ENCODE measurements at places on chromosomes 2 and 18.

DNA sequence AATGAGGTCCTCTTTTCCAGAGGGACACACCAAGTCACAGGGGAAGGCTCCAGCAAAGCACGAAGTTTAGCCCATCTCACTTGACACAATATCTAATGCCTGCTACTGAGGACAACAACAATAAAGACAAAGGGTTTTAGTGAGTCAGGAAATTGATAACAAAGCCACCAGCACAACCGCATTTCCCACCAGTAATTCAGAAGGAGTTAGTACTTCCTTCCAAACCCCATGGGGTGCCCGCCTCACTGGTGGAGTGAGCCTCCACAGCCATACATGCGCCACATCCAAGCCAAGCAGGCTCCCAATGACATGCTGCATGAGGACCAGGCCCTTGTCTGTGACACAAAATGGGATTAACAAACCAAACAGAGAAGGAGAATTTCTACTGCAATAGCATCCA lies 40.1 kb downstream of the MRPL35 start:
- DNase-seq, result no peak

DNA sequence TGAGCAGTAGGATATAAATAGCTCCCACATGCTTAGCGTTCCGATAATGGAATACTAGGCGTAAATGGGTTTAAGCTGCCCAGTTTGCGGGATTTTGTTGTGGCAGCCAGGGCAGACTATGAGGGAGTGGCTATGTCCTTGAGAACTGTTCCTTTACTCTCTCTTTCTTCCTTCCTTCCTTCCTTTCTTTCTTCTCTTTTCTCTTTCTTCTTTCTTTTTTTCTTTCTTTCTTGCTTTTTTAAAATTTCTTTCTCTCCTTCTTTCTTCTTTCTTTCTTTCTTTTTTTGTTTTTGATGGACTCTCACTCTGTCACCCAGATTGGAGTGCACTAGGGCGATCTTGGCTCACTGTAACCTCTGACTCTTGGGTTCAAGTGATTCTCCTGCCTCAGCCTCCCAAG lies 9.1 kb upstream of the PRELID3A start:
- DNase-seq, result no peak

DNA sequence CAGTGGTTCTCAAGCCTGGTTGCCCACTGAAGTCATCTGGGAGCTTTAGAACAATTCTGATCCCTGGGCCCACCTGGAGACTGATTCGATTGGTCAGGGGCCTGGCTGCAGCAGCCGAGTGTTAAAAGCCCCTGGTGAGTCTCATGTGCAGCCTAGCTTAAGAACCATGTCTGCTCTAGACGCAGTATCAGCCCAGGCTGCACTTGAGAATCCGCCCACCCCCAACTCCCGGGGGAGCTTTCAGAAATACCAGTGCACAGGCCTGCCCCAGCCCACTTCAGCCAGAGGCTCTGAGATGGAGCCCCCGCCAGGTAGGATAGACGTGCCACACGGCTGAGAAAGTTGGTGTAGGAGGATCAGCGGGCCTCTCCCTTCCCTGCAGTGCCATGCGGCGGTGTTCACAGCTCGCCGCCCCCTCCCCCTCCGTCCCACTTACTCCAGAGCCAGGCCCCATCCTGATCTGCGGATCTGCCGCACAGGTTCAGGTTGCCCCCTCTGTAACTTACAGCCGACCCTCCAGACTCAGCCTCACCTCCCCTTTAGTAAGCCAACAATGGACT lies 209.0 kb upstream of the RAB12 start:
- DNase-seq, result no peak

DNA sequence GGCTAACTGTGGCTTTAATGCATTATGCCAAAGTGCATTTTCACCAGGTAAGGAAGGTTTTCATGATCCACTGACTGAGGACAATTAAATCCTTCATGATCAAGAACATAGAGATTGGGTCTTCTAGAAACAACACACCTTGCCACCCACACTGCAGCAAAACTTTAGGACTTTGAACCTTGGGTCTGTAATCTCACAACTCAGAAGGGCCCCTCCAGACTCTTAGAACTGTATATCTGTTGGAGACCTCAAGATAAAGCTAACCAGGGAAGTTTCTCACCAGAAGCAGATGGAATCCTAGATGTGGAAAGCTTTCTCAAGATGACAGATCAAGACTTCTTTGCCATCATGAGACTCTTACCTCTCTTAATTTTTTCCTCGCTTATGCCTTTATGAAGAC lies 42.5 kb upstream of the MAT2A start:
- DNase-seq, result no peak

GRCh38 chr18:79915161-79916127 lies 36.0 kb downstream of the SLC66A2 start:
- DNase-seq, result no peak

- no peak for DNase-seq
Observed at GRCh38 chr2:130319536-130319935, 23.2 kb upstream of the IMP4 start.

DNA sequence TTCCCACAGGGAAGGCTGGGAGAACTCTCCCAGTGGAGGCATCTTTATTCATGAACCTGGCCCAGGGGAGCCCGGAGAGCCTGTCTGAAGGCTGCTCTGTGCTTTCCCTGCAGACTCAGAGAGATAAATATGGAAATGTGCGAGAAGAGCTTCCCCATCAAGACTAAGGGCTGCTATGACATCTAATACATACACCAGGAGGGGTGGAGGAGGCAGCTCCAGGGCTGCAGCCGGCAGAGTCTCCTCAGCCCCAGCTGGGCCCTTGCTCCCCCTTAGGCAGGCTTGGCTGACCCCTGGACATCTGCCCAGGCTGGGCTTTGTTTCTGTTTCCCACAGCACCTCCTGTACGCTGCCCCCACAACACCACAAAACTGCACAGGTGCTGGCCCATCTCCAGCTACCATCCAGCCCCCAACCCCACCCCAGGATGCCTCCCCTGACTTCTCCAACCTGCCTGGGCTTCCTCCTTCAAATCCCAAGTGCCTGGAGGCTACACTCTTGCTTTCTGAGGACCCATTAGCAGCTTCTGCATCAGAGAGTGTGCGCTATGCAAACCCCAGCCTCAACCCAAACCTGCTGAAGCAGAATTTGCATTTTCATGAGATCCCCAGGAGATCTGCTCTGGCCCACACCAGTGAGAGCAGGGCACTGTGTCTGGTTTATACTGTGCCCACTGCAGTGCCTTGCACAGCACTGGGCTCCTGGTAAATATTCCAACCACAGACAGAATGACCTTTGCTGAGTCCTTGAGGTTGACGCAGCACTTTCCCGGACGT lies 96.8 kb downstream of the VSNL1 start:
- DNase-seq, result no peak

- no peak for DNase-seq
Observed at GRCh38 chr2:142849820-142850219, 27.6 kb upstream of the KYNU start.

DNA sequence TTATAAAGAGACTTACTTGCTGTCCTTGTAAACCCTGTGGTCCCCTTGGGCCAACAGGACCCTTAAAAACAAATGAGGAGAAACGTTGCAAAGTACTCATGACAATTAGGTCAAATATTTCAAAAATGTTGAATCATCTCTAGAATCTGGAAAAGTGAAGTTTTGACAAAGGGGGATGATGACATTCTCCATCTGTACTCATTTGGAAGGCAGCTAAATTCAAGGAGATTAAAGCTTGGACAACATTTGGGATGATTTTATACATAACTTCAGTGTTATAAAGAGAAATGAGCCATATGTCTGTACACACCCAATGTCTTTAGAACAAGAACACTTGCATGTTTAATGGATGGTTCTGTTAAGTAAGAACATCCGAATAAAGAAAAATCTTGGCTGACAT lies 92.9 kb downstream of the COL5A2 start:
- no peak for DNase-seq

DNA sequence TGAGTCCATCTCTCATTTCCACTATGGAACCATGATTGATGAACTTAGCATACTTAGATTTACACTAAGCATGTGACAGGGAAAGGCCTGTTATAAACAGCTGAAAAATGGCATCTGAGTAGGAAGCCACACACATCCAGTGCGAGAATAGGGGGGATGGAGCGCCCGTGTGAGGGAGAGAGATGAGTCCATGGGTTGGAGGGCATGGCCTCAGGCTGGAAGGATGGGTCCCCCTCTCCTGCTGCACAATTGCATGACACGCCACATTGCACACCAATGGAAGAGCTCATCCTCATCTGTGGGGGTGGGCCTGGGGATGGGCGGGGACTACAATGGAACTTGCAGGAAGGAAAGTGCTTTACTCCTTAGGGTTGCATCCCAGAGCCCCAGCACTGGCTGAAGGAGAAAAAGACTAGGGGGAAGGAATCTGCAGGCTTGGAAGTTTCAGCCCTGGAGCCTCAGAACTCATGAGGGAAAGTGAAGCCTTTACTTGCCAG lies 46.4 kb upstream of the CXCR4 start:
- DNase-seq, result no peak

DNA sequence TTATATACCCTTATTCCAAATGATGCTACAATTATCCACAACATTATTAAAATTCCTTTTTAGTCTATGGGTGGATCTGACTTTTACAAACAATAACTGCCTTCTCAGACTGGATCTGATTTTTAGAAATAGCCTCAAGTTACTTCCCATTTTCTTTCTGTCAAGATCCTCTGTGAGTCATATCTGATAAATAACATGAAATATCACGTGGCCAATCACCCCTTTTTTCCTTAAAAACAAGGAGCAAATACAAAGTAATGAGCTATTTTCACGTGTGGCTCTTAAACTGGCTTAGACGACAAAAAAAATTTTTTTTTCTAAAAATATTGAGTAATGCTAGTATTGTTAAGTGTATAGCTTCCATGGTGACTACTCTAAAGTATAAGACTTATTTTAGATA lies 6.7 kb downstream of the PELI1 start:
- no peak for DNase-seq

GRCh38 chr2:239611222-239611795 lies 210.5 kb upstream of the HDAC4 start:
- DNase-seq, result no peak

- no peak for DNase-seq
Observed at GRCh38 chr2:167925758-167926157, 321.6 kb downstream of the STK39 start.

DNA sequence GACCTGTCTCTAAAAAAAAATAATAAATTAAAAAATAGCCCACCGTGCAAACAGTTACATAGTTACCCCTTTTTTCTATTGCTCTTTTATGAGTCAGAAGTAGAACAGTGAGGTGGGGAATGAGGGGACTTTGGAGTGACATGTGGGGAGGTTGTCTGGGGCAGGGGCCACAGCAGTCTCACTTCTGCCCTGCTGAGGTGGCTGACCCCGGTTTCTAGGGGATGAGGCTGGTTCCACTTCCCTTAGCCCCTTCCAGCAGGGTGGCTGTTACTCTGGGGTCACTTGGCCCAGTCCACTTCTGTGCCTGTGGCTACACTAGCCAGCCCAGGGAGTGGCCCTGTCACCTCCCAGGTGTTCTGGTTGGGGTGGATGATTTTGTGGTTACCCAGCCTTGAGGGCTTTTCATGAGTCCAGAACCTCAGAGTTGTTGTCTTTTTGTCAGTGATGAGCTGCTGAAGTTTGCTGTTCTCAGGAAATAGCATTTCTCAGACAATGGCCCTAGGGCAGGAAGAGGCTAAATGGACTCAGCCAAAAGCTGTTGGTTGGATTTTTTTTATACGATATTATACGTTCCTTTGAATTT lies 28.0 kb upstream of the SCLY start:
- DNase-seq, result no peak

GRCh38 chr2:204573221-204573620 lies 27.9 kb downstream of the PARD3B start:
- DNase-seq, result no peak

- no peak for DNase-seq
Observed at GRCh38 chr2:190972846-190973245, 41.1 kb downstream of the STAT1 start.

- no peak for DNase-seq
Observed at GRCh38 chr2:29487967-29488555, 372.8 kb downstream of the CLIP4 start.

- no peak for DNase-seq
Observed at GRCh38 chr2:15584767-15585469, 6.8 kb upstream of the DDX1 start.

DNA sequence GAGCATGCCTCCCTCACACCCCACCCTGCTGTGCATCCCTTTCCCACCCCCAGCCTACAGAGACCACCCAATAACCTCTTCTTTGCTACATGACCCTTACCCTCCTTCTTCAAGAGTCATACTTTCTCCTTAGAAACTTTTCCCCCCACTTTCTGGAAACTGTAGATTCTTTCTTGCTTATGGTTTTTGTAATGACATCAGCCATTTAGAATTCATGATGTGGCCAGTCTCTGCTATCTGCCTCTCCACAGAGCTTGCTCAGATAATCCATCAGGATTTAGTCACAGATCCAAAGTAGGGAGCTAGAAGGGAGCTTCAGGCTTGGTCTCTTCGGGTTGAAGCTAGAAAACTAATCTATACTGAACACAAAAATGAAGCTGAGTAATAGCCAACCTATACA lies 36.5 kb downstream of the GALM start:
- DNase-seq, result no peak

GRCh38 chr2:10274376-10274775 lies 28.3 kb upstream of the HPCAL1 start:
- no peak for DNase-seq
